Prostate gland (tissue), 2 donors: ENCODE measurements at places on chromosomes 5 and 9. TPM values are rescaled to one million over a fixed set of nuclear protein-coding genes. Genes with fewer than 3 reads are reported as not detected.

Gene PPP2R2B
- 0.68 TPM for total RNA-seq

Gene SNCAIP
- 8.2 TPM for total RNA-seq

Gene CDO1
- 29.8 TPM for total RNA-seq

DNA sequence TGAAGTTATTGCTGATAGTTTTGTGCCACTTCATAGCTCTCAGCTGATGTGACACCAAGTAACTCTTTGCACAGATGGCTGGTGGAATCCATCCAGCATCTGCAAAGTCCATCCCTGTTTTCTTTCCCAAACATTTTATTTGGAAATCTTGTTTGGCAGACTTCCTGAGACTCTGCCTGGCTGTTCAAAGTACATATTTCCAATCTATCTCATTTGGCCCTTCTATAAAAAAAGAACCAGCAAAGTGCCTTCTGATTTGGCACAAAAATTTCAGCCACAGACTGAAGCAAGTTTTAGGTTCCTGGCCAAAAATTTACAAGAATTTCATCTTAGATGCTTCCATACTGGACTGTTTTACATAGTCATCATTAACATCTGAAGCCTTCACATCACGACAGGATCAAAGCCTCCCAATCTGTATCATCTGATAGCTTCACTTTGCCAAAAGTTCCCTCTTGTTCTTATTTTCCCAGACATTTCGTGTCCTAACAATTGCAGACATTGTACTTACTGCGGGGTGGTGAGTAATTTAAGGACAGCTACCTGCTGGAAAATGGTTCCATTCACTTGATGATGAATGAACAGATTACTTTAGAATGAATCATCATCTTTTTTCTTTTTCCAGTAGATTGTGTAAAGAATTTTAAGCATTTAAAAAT lies 377.3 kb downstream of the KIAA0825 start:
- DNase-seq = no peak

- DNase-seq = no peak
Measured at GRCh38 chr5:137264041-137264440, 235.1 kb downstream of the SPOCK1 start.

GRCh38 chr9:129835860-129836223 lies 584 bp downstream of the USP20 start:
- DNase-seq = no peak

- no peak for DNase-seq
Measured at GRCh38 chr9:23643656-23644258, 182.3 kb downstream of the ELAVL2 start.

DNA sequence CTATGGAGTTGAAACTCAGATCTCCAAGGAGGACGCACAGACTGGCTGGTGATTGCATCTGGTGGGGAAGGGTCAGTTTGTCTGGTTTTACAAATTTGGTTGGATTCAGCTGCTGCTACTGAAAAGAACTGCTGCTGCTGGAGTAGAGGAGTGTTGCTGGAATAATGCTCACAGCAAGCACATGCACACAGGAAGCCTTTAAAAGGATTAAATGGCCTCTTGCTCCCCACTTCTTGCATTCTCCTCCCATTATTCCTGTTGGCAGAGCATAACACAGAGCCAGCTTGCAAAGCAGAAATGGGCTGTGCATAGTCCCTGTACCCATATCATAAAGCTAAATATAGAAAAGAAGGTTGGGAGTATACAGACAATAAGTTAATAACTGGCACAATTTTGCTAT lies 16.6 kb downstream of the ZNF474 start:
- DNase-seq = no peak

GRCh38 chr5:54993318-54993717 lies 7.9 kb upstream of the ESM1 start:
- no peak for DNase-seq

GRCh38 chr5:149887622-149888183 lies 56.9 kb downstream of the PDE6A start:
- DNase-seq = no peak

- DNase-seq = no peak
Measured at GRCh38 chr9:112562235-112562958, 75.8 kb downstream of the KIAA1958 start.

DNA sequence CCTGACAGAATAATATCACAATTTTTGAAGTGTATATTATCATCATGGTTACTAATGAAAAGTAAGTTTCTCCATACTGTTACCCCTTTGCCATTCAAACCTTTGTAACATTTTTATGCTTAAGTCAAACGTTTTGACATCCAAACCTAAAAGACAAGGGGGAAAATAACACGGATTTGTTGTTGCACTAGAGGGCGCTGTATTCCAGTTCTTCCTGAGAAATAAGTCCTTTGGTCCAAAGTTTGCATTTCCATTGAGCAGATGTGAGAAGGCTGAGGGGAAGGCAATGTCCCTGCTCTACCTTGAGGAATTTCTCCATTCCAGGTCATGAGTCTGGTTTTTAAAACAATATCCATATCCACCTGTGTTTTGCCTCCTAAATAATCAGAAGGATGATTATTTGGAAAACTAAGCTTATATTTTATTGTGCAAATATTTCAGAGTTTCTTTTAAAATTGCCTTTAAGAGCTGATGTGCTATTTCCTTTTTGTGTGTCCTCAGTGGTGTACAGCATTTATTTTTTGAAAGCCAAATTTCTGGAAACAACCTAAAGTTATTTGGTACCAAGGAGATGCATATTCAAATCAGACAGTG lies 9.7 kb downstream of the LECT2 start:
- peak; percentile 73 for DNase-seq

GRCh38 chr5:174245516-174246075 lies 200.1 kb downstream of the NSG2 start:
- DNase-seq = no peak

- no peak for DNase-seq
Measured at GRCh38 chr5:180873615-180874520, 12.8 kb upstream of the ZFP62 start.

DNA sequence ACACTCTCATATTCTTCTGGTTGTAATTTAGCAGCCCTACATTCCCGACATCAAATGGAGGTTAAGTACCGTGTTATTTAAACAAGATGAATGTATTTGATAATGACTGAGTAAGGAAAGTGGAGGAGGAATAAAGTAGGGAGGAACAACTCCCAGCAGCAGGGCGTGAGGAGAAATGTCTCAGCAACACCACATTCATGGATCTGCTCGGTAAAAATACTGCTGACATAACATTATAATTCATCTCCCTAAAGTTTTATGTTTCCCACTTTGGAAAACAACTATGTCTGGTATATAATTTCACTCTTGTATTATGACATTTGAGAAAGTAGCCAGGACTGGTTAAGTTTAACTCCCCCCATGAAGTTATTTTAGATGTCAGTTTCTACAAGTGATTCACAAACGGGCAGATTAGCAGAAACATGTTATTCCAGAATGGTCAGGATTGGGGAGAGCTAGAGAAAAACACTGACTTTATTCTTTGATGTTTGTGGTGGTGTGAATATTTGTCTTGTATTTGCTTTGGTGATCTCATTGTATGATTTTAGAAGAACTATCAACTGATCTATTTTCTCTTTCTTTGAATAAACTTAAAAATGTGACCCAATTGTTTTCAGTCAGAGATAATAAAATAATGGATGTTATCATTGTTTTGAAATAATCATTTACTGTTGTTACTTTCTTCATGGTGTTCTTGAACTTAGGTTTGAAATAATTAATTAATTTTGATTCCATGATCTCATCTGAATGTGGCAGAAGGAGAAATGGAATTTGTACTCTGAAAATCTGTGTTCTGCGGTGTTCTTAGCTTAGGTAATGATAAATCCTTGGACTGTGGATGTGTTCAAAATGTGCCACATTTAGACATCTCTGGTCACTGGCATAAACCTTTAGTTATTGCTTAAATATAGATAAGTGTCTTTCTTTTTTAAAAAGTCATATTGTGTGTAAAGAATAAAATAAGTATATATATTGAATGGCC lies 303.6 kb upstream of the ZNF608 start:
- DNase-seq = no peak

DNA sequence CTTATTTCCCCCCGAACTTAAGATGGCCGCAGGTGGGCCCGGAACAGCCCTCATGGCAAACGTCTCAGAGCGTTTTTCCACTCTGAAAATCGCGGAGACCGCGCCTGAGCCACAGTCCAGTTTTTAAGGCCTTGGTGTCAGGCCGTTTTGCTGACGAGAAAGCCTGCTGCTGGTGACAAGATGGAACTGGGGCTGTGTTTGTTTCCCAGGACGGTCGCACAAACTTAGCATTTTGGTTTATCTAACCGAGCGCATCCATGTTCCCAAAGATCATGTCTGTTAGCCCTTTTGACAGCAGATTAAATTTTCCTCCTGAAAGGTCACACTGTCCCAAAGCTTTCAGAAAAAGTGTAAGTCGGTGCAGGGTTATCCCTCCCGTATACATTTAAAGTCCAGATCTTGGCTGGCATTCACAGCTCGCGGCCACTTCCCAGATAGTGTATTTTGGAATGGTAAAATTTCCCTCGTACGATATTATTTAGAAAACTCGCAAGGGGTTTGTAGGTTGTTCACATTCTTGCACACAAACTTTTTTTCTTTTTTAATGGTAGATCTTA lies 812 bp downstream of the SREK1 start:
- DNase-seq = no peak
